Endothelial cell of umbilical vein (primary cell): ENCODE measurements at places on chromosomes 16 and 17. TPM values are rescaled to one million over a fixed set of nuclear protein-coding genes. Genes with fewer than 3 reads are reported as not detected.

GRCh38 chr17:49783071-49783715, 5.3 kb upstream of the KAT7 start:
- DNase-seq: no peak

DNA sequence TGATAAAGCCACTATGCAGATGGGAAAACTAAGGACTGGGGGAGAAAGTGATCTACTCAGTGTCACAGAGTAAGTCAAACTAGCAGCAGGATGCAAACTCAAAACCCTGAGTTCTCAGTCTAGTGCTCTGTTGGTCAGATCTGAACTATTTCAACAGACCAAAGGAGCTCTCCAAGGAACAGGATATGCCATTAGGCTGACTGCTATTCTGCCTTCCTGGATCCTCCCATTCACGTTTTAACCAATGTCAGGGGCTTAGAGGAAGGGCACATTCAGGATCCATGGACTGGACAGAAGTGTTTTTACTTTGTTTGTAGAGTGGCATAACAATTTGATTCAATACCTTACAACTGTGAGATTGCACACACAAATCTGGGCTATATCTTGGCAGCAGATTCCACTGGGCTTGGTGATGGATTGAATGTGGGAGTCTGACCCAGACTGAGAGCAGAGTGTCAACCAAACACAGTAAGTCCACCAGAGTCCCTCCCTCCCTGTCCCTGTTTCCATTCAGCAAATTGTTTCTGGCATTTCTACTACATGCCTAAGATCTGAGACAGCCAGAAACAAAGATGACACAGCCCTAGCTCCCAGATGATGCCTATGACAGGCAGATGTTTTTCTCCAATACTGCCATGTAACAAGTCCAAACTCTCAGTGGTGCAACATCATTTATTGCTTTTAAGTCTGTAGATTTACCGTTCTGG, 337.8 kb upstream of the CDH5 start:
- no peak for DNase-seq

TEKT1 gene
- not detected in 2 replicates for polyA plus RNA-seq

FOXN1 gene
- not detected in 2 replicates for polyA plus RNA-seq
